ENCODE measurements at places on chromosomes 2 and 18.

DNA sequence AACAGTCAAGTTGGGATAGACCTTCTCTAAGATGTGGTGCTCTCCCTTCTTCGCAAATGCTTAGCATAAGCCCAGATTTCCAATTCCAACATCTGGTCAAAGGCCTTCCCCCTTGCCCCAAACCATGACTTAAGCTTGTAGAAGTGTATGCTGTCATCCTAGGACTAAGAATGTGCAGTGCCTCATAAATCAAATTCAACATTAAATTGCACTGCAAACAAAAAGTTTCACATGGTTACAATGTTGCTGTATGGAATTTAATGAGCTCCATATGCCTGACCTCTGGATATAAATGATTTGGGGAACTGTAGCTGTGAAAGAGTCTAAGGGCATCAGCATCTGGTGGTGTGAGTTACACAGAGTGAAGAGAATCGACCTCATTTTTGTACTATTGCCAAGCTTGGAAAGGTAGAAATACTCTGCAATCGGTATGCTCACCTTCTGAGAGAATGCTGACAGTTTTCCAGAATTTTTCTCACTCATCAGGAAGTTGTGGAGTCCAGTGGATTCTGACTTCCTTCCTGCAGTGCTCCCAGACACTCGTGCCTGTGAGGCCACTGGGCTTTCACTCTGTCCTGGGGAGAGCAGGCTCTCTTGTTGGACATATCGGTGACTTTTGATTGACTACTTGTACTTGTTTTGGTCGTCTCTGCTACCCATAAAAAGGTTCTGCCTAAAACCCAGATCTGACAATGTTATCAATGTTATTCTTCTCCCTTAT, 40.6 kb downstream of the FASTKD2 start:
- DNase-seq, result no peak

DNA sequence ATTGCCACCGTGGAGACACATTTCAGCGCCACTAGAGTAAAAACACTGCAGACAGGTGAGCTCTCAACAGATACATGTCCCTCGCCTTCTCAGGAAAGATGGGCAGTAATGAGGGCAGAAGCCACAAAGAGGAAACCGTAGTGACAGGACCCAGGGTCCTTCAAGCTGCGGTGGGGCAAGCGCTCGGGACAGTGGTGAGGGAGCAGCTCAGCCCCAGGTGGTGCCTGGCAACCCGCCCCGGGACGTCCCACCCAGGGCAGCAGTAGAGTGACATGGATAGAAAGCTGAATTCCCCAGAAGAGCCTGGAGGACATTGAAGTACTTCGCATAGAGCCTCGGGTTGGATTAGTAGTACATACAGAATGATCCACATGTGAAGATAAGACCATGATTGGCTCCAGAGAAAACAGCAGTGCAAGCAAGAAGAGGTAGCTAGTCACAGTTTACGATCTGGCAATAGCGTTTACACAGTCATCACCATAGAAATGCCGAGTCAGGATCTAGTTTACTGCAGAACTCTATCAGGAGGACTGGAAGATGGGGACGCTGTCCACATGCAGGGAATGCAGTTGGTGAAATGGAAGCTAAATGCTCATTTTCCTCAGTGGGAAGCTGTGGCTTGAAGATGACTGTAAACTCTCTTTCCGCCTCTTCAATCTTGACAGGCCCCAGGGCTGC, 37.4 kb upstream of the ALPP start:
- no peak for DNase-seq

GRCh38 chr18:44423814-44424644, 256.7 kb upstream of the SETBP1 start:
- no peak for DNase-seq

DNA sequence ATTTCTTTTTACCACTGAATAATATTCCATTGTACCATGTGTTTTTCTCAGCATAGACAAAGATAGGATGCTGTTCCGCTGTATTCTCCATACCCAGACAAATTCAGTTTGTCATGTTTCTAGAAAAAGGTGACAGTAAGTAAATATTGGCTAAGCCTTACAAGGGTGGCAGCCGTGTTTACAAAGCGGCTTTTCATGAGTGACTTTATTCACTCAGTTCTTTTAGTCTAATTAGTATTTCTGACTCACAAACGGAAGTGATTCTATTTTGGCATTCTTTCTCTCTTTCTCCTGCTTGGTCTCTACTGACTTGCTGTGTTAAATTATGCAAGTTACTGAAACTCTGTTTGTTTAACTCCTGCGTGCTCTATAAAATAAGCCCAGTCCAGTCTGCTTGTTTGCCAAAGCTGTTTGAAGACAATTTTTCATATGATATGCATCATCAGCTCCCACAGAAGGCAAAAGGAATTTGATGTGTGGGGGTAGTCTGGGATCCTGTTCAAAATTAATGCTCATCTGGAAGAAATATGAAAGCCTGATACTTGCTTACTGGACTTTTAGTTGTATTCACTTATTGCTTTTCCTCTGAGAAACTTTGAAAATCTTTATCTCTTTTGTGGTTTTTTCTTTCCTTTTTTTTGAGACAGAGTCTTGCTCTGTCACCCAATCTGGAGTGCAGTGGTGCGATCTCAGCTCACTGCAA, 2.3 kb upstream of the PLEKHH2 start:
- no peak for DNase-seq

DNA sequence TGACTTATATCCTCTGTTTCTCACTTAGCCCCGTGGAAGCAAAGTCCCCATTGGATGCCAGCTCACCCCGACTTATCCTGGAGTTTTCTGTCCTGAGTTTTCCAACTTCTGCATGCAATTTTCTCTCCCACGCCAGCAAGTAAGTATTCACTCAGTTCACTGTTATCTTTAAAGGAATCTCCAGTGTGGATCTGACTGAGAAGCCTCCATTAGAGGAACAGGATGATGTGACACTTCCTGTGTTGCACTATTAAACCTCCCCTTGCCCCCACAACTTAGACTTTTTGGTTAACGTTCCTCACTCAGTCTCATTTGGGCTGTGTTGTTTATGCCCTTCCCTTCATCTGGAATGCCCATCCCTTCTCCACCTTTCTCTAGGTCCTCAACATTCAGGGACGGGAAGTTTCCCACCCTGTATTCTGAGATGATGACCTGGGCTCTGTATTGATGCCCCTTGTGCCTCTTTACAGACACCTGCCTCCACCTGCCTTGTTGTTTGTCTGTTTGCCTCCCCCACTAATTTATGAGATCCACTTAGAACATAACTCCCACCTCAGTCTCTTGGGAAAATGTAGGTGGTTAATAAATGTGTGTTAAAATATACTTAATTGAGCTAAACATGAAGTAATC, 536.1 kb upstream of the RAB6C start:
- no peak for DNase-seq

GRCh38 chr2:216882876-216883275, 23.0 kb upstream of the TNP1 start:
- DNase-seq, result no peak

- DNase-seq, result no peak
These were observed 39.9 kb downstream of the MAP3K2 start for GRCh38 chr2:127347734-127348392.

DNA sequence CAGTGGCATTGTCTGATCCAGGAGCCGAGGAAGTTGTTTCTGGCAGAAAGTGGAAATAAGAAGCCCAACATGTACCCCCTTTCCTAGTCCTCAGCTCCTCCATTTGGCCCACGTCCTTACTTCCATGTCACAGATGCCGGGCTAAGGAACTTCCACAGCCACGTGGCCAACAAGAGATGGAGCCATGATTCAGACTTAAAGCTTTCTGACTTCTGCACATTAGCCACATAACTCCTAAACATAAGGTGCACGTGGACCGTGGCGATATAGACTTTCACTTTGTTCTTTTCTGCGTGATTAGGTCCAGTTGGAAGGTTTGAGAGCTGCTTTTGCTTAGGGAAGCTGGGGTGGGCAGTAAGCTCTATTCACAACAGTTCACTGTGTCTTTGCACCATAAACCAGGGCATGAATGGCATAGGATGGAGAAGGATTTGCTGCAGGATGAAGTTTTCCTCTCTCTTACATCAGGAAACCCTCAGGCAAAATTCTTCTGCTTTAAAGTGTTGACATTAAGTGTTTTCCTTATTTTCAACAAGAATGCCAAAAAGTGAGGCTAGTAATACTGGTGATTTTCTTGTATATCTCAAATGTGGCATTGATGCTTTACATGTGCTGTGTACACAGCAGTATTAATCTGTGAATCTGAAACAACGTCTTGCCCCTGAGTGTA, 61.2 kb upstream of the RBM44 start:
- no peak for DNase-seq

GRCh38 chr2:112760149-112760548, 4.3 kb downstream of the CKAP2L start:
- no peak for DNase-seq

GRCh38 chr2:127462461-127462860, 44.2 kb downstream of the PROC start:
- DNase-seq, result no peak

DNA sequence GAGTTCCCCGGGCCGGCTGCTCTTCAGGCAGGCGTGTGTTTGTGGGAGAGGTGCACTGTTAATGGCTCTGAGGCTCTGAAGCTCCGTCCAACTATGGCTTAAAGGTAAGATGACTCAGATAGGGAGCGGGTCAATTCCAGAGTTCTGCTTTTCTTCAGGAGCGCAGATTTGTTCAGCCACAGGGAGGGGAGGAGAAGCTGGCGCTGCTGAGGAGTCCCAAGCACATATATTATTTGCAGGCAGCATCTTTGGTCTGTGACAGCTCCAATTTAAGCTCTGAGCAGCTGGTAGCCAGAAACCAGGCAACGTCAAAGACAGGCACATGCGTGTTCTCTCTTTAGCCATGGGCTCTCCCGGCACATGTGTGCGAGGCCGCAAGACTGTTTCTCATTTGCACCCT, 229.2 kb downstream of the BCL2 start:
- DNase-seq, result no peak

- DNase-seq, result no peak
These were observed 3.0 kb downstream of the BUB1 start for GRCh38 chr2:110674620-110675555.

All from NCI-H2107 (cell line).